ENCODE measurements at places on chromosomes 16 and 17.

DNA sequence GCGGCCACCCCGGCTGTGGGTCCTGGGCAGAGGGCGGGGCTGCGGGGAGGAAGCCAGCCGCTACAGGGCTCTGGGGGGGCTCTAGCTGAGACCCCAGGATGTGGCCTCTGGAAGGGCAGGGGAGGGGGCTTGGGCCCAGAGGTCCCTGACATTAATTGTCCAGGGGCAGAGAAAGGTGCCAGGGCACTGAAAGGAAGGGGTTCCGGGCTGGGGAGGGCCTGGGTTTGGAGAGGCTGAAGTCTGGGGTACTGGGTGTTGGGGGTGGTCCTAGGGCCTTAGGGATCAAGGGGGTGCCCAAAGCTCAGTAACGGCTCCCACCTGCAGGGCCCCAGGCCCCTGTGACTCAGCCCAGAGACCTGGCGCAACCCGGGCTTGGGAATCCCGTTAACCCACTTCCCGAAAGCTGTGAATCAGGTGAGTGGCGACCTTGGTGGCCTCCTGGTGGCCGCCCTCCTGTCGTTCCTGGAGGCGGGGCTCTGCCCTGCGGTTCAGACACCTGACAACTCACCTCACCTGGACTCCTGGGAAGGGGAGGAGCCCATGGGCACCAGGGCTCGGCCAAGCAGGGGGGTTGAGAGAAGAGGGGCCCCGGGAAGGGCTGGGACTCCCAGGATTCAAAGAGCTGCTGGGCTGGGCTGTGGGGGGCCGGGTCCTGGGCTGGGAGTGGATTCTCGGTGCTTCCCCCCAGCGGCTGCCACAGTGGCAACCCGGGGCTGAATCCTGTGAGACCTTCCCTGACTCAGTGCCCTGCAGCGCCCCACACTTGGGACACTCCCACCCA, 465 bp upstream of the PRSS22 start:
- DNase-seq: no peak

DNA sequence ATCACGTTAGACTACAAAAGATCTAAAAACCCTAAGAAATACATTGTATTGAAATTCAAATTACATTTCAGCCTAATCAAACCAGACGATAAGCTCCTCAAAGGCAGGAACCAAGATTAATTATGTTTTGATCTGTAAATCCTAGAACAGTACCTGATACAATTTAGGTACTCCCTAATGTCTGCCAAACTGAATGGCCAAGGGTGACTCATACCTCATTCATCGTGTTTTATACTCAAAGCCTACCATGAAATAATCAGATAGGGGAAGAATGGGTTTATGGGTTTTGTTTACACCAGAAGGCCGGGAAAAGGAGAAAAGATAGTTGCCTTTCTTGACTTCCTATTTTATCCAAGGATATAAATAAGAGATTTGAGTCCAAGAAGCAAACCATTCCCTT, 19.3 kb downstream of the MMD start:
- no peak for DNase-seq

DNA sequence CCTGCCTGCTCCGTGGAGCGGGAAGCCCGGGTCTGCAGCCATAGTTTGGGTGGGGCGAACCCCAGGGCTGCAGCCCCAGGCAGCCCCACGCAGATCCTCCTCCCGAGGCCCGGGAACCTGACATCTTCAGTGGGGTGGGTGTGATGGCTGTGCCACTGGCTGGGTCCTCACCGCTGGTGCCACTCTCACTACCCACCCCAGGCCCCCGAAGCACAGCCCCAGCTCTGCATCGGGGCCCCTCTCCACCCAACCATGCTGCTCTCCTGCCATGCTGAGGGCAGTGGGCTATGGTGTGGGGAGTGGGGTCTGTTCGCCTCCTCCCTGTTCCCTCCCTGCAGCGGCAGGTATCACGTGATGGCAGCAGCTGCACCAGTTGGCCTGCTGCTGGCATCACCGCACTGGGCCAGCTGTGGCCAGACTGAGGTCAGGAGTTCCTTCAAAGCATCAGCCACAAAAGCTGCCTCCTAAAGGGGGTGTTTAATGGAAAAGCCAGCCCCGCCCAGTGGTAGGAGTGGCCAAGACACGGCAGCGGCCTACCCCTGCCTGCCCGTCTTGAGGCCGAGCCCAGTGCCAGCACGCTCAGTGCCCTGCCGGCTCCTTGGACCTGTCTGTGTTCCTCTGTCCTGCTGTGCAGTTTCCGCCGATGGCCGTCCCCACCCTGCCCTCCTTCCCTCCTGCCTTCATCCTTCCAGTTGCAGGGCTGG, 10.8 kb downstream of the KCTD5 start:
- no peak for DNase-seq

DNA sequence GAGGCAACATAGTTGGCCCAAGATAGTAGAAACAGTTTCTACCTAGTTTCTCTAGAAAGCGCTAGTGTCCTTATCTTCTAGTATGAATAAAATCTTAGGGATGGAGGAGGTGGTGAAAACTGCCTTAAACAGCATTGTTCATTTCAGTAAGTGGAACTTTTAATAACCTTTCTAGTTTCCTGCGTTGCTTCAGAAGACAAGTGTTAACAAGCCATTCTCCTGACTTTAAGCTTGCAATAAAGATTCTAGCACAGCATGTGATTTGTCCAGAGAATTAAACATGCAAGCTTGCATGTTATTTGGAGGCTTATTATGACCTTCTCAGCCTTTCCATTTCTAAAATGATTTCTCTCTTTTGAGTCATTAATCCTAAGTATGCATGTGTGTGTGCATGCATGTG, 72.3 kb downstream of the TANGO6 start:
- no peak for DNase-seq

- DNase-seq: no peak
Measured at GRCh38 chr17:42429726-42430447, 6.8 kb upstream of the CAVIN1 start.
